ENCODE measurements at places on chromosomes 1 and 21. TPM values are rescaled to one million over a fixed set of nuclear protein-coding genes. Genes with fewer than 3 reads are reported as not detected.

DNA sequence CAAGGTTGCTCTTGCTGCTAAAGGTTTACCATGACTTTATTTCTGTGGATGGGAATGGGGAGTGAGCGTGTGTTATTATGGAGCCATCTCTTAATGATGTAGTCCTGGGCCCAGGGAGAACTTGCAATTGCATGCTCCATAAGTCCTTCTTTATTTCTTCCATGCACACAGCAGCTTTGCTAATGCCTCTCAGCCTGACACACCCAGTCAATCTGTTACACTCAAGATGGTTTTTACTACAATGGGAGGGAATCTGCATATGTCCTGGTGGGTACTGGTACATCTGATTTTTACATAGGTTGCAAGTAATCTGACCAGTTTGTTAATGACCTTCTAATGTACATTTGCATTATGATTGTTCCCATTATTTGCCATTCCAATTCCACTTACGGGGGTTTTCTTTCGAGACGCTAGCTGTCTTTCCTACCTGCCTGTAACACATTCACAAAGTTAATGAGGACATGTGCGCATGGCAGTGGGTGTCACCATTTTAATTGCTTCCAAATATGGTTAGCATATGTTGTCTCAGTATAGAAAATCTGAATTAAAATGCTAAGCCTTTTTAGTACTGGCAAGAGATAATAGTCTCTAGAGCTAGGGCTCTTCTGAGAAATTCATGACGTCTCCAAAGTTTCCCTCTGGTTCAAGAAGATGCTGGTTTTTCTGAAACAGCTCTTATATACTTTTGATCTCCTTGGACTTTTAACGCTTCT, 188.2 kb downstream of the GRIK1 start:
- no peaks in the 10 kb centered on the region for H3K27me3 ChIP-seq
- DNase-seq: no peak
- no peaks in the 10 kb centered on the region for H3K36me3 ChIP-seq
- H3K27ac ChIP-seq: no peak overlapping the region
- no peak overlapping the region for H3K4me3 ChIP-seq
- no peaks in the 10 kb centered on the region for H3K4me1 ChIP-seq

GRCh38 chr21:32181457-32181856, 97.4 kb downstream of the MIS18A start:
- no peak for DNase-seq
- no peak overlapping the region for H3K4me3 ChIP-seq
- no peaks in the 10 kb centered on the region for H3K27me3 ChIP-seq

The DAB1 gene
- total RNA-seq: 0.19 TPM

DNA sequence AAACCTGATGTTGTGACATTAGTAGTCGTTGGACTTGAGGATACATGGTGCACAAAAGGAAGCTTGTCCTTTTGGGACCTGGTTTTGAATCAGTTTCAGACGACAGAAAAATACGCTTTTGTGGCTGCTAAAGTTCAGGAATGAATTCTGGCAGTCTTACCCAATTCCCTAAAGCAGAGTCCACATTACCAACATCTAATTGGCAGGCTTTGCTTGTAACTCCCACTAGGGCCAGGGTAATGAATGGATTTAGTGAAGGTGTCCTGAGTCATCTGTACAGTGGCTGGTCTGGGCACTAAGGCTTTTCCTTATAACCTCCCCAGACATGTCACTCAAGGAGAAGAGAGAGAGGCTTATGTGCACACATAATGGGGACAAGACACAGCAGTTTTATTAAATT, 66.2 kb upstream of the RNPC3 start:
- no peak overlapping the region for H3K4me3 ChIP-seq
- no peaks in the 10 kb centered on the region for H3K4me1 ChIP-seq
- no peaks in the 10 kb centered on the region for H3K27me3 ChIP-seq
- H3K27ac ChIP-seq: no peak overlapping the region
- H3K36me3 ChIP-seq: no peaks in the 10 kb centered on the region

DNA sequence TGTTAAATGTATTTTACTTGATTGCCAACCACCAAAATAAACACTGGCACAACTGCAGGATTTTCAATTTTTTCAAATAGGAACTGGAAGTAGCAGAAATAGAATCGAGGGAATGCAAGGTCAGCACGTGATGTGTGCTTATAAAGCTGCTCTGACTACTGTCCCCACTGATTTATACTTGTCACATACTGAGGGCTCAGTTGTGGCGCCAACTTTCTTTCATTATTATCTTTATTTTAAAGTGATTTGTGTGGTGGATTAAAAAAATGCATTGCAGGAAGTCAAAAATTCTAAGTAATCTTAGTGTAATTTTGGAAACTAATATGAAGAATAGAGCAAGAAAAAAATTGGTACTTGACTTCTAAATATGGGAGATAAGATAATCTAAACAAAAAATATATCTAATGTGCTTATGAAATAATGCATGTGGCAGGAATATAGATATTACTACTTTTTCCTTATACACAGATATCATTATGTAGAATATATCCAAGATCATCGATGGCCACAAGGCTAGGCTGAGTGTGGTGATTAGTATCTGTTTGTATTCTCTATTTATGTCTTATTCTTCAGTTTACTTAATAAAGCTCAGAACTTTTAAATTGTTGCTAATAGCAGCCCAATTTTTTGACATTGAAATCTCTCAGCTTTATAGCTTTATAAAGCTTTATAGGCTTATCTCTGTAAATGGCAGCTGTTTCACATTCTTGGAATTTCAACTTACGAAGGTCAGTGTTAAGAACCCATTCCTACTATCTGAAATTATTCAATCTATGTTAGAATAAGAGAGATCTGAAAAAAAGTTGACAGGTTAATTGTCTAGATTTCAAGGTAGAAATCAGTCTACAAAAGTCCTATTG, 404.5 kb upstream of the ADAMTS5 start:
- H3K27ac ChIP-seq: no peak overlapping the region
- H3K4me1 ChIP-seq: no peaks in the 10 kb centered on the region
- DNase-seq: no peak
- H3K36me3 ChIP-seq: no peaks in the 10 kb centered on the region
- H3K27me3 ChIP-seq: no peaks in the 10 kb centered on the region

- no peaks in the 10 kb centered on the region for H3K36me3 ChIP-seq
- H3K27ac ChIP-seq: no peak overlapping the region
- H3K27me3 ChIP-seq: no peaks in the 10 kb centered on the region
- no peaks in the 10 kb centered on the region for H3K4me1 ChIP-seq
- no peak overlapping the region for H3K4me3 ChIP-seq
Observed at GRCh38 chr1:240126821-240127220, 35.1 kb downstream of the FMN2 start.

- no peak for DNase-seq
- no peaks in the 10 kb centered on the region for H3K27me3 ChIP-seq
- no peak overlapping the region for H3K4me3 ChIP-seq
Observed at GRCh38 chr1:40302475-40302874, 14.6 kb downstream of the COL9A2 start.

The ZBTB18 gene
- total RNA-seq: 19.7 TPM

DNA sequence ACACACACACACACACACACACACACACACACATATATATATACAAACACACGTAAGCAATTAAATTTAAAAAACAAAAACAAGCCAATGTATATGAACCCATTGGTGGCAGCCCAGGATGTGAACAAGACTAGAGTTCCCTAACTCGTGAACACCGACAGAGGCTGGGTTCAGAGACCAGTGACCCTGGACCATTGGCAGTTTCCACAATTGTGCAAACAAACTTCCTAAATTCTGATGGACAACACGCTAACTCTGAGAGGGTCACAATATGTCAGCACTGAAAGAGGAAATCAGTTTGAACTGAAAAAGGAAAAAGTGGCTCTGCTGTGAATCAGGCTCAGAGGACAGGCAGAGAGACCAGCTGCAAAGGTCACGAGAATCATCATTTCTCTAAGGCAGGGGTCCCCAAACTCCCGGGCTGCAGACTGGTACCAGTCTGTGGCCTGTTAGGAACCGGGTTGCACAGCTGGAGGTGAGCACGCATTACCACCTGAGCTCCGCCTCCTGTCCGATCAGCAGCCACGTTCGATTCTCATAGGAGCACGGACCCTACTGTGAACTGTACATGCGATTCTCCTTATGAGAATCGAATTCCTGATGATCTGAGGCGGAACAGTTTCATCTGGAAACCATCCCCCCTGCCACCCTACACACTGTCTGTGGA, 50.5 kb upstream of the ERO1B start:
- no peak for DNase-seq
- H3K36me3 ChIP-seq: no peaks in the 10 kb centered on the region
- no peaks in the 10 kb centered on the region for H3K4me1 ChIP-seq
- H3K27me3 ChIP-seq: no peaks in the 10 kb centered on the region
- H3K4me3 ChIP-seq: no peak overlapping the region
- H3K27ac ChIP-seq: no peak overlapping the region

DNA sequence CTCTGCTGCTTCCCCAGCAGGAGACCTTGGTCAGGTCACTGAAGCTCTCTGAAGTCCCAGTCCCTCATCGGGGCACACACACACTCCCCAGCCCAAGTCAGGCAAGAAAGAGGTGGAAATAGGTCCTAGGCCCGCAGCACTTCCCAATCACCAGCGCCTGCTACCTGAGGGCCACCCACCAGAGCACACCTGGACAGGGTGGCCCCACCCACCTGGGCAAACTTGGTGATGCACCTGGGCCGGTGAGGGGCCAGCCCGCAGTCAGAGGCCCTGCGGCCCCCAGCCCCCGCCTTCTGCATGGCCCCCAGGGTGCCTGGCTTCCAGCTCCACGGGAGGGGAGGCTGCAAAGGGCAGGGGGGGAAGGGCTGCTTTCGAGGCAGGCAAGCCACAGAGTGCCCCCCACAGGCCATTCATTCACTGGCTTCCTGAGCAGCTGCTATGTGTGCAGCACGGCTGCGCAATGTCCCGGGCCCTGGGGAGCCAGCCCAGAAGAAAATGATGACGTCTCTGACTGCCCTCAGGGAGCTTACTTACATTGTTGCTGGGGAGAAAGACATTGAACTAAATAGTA, 4.7 kb downstream of the SH2D5 start:
- H3K36me3 ChIP-seq: no peaks in the 10 kb centered on the region
- peaks cover 4% of the 10 kb centered on the region for H3K27me3 ChIP-seq
- peak; percentile 47 for DNase-seq
- no peak overlapping the region for H3K4me3 ChIP-seq
- H3K27ac ChIP-seq: no peak overlapping the region

GRCh38 chr1:115807723-115808122, 33.2 kb downstream of the NHLH2 start:
- no peaks in the 10 kb centered on the region for H3K36me3 ChIP-seq
- no peaks in the 10 kb centered on the region for H3K27me3 ChIP-seq
- no peaks in the 10 kb centered on the region for H3K4me1 ChIP-seq
- no peak overlapping the region for H3K27ac ChIP-seq

- no peaks in the 10 kb centered on the region for H3K27me3 ChIP-seq
- H3K27ac ChIP-seq: no peak overlapping the region
Observed at GRCh38 chr1:116835161-116835560, 74.6 kb upstream of the PTGFRN start.
